ENCODE measurements at places on chromosomes 2 and 18.

DNA sequence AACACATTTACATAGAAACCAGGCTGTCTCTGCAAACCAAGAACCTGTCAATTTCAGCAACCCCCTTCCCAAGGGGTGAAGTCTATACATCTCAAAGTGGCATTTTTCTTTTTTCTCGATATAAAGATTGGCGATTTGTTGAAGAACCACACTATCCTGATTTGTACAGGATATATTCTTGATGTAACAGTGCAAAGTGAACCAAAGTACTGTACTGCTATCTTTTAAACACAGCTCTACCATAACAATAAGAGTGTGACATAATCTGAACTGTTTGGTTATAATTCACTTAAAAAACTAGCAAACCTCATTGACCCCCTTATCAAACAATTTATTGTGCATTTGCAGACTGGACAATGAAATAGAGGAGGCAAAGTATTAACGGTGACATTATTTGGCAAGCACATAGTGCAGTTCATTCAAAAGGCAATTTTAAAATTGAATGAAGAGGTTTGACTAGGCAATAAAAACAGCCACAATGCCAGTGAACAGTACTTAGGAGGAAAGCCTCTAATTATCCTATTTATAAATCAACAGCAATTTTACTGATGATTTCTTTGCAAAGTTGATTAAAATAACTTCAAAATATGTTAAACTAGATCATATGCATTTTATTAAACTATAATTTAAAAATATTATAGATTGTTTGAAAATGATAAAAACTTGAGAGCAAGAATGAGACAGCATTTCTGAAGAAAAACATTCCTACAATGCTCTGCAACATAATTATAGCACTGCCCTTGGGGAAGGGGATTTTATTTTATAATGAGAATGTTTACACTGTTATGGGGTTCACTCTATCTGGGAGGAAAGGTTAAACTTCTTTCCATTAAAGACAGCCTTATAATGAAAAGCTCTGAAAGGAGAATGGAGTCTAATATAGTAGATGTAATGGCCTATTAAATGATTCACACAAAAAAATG, 440.9 kb downstream of the ZEB2 start:
- DNase-seq = no peak

DNA sequence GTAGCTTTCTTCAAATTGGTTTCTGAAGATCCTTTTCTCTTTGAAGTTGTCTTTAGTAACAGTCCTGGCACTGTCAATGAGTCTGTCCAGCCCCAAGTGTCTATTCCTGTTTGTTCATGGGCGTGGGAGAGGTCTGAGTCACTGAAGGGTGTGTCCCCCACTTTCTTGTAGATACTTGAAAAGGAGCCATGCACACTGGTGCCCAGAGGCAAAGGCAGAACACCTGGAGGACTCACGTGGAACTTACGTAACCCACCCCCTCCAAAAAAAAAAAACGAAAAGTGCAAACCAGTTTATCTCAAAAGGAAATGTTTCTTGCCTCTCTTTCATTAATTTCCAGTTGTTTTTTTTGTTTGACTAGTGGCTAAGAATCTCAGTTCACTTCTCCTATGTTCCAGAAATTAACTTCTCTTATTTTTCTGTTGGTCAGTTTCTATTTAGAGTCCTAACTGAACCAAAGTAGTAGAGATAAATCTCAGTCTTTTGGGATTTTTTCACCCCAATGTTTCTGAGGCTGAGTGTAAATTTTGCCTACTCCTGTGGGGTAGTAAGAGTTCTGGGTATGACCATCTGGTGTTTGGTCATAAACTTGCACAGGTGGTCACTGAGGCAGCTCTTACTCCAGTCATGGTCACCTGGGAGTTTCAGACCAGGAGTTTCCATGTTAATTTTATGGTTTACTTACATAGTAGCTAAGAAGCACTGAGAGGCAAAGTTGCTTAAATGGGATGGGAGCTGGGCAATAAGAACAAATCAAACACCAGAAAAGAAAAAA, 54.9 kb downstream of the DSC3 start:
- no peak for DNase-seq

- DNase-seq = no peak
These were observed 33.5 kb downstream of the KLHL29 start for GRCh38 chr2:23418461-23418911.

DNA sequence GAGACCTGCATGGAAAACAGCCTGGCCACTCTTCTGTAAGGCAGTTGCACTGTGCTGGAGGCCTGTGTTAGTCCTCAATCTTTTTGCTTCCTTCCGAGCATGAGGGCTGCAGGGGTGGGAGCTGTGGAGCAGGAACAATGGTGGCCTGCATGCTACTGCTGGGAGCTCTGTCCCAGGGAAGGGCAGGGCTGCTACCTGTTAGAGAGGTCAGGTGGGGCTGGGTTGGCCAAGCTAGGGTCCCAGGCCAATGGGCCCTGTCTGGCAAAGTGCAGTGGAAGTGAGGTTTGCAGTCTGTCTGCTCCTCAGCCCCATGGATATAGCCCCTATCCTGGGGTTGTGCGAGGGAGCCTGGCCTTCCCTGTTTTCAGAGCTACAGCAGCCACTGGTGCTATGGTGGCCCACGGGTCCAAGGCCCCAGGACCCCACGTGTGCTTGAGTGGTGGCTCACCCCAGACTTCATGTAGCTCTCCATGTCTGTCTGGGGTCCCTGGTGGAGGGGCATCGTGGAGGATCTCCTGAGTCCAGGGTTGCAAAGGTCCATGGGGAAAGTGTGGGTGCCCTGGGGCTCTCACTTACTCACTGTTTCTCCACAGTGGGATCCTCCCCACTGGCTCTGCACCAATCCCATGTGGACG, 1212.6 kb upstream of the NXPH2 start:
- DNase-seq = no peak

GRCh38 chr2:40404517-40404916, 47.4 kb downstream of the SLC8A1 start:
- DNase-seq = no peak

DNA sequence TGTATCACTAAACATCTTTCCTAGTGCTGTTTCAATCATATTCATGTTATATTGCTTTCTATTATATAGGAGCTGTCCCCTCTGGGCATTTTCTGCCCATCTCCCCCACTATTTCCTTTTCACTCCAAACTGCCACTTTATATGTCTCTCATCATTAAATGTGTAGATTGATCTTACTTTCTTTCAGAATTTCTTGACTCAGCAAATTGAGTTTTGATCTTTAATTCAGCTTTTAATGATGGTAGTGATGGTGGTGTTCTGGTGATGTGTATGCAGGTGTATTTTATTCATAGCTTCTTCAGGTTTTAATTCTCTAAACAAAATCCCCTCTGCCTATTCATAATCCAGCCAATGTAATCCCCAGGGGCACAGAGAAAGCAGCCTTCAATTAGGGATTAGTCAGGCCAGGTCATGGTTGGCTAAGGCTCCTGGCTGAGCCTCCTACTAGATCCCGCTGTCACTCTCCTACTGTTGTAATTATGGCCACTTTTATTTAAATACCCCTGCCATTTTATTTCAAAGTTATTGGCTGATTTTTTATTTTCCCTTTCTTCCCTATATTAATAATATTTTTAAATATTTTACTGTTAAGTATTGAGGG, 325.4 kb downstream of the SPAG16 start:
- DNase-seq = no peak

DNA sequence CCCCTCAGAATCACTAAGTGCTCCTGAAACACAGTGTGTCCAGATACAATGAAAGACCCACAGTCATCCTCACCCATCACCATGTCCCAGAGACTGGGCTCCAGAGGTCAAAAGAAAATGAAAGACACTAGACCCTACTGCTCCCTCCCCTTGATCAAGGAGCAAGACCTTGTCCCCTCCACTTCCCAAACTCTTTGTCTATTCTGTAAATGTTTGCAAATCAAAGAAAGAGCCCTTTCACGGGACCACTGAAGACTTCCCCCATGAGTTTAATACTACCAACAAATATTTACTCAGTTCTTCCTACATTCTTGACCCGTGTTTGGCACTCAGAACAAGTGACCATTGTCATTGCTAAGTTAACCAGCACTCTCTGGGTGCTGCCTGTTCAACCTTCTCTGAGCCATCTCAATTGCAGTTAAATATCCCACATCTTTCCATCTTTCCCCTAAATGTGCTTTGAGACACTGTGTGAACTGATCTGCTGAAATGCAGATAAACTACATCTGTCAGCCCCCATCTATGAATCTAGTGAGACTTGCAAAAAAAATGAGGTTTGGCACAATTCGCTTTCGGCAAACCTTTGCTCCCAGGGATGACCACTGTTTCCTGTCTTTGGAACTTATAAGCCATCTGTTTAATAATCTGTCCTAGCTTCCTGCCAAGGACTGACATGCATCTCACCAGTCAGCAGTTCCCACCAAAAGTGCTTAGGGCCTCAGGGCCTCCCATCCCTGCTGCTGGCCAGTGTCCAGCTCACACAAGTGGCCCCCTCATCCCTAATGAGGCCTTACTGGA, 170.3 kb downstream of the GFPT1 start:
- no peak for DNase-seq

- no peak for DNase-seq
These were observed 327.9 kb downstream of the EN1 start for GRCh38 chr2:118519511-118519910.

- no peak for DNase-seq
These were observed 29.8 kb upstream of the YES1 start for GRCh38 chr18:841647-842370.

- no peak for DNase-seq
These were observed 67.1 kb downstream of the BAZ2B start for GRCh38 chr2:159549234-159549633.

- no peak for DNase-seq
These were observed 79.1 kb downstream of the RBBP8 start for GRCh38 chr18:23012249-23012648.

- DNase-seq = no peak
These were observed 124.8 kb downstream of the AFF3 start for GRCh38 chr2:100017633-100018032.

DNA sequence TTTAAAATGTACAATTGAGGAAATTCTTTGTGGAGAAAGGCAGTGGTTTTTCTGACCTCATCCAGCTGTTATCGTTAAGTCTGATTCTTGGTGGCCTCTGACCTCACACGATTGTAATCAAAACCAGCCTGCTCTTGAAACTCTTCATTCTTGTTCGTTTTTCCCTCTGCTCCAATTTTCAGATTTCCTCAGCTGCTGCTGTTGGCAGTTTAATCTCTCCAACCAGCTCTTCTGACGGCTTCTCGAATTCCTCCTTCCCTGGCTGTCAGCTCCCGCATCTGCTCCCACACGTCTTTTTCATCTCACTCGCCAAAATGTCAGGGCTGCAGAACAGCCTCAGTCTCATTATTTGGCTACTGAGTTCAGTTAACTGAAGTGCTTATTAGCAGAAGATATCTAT, 136.1 kb downstream of the DCDC2C start:
- DNase-seq = no peak

- DNase-seq = no peak
These were observed 15.6 kb downstream of the ATOH8 start for GRCh38 chr2:85769236-85769982.

- DNase-seq = no peak
These were observed 5.7 kb downstream of the DYSF start for GRCh38 chr2:71459084-71459431.

- no peak for DNase-seq
These were observed 123.7 kb downstream of the PIK3C3 start for GRCh38 chr18:42078711-42079110.

DNA sequence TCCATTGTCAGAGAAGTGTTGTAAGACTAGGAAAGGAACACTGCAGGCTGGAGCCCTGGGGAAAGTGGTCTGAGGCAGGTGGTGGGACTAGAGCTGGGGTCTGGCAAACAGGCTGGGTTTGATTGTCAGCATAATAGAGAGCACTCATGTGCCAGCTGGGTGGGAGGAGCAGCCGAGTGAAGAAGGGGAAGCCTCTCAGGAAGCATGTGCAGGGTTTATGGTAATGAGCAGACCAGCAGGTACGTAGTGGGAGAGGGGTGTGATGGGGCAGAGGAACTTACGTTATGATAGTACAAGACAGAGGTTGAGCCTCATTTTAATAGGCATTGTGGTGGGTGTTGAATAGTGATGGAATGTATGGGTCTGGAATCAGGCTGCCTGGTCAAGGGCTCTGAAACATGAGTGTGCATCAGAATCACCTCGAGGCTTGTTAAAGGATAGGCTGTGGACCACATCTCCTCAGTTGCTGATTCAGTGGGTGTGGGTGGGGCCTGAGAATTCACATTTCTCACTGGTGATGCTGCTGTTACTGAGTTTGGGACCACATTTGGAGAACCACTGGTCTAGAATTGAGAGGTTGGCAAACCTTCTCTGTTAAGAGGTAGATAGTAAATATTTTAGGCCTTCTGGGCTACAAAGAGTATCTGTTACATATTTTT, 1.7 kb upstream of the MGAT5 start:
- DNase-seq = no peak

- no peak for DNase-seq
These were observed 27.6 kb upstream of the CABLES1 start for GRCh38 chr18:23107718-23108117.

GRCh38 chr18:62766266-62766665, 50.9 kb downstream of the PHLPP1 start:
- no peak for DNase-seq

DNA sequence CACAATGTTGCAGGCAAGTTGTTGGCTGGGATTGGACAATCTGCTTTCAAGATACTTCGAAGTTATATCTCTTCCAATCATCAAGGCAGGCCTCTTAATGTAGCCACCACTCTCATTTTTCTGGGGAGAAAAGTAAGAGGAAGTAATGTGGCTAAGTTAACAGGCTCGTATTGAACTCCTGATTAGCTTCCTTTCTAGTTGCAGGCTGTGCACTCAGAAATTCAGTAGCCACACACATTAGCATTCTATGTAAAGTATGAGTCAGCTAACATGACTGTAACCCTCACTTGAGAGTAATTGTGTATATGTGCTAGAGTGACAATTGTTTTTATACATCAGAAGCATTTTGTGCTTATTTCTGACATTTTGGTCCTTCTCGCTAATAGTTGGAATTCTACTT, 3.3 kb downstream of the TWSG1 start:
- no peak for DNase-seq

GRCh38 chr18:76446321-76447257, 48.5 kb downstream of the ZNF516 start:
- DNase-seq = no peak

DNA sequence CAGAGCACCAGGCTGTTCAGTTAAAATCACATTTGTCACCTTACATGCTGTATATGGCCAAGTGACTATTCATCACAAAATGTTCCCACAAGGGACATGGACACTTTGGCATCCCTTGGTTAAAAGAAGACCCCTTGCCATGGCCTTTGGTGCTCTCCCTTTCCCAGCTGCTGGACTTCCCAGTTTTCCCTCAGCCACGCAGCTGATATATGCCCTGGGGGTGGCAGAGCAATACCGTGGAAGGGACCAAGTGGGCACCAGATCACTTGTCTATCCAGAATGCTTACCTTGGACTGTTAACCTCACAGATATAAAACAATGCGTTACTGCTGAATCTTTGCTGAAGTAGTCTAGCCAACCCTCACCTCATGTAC, 35.3 kb downstream of the PAIP2B start:
- DNase-seq = no peak

DNA sequence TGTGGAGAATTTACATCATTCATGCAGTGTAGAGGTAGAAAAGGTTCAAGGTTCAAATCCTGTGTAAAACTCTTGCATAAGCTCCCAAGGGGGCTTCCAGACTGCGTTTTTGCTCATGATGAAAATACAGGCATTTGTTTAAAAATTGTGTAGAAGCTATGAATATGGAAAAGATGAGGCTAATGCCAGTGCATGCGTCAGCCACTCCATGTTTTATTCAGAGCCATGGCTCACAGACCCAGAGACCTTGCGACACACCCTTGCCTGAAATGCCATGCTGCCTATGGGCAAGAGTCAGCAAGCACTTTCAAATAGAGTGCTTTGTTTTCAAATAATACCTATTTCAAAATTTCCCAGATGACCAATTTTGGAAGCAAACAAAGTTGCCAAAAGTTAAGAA, 262.3 kb downstream of the TRIB2 start:
- DNase-seq = no peak
